ENCODE measurements at places on chromosomes 3 and 15.

DNA sequence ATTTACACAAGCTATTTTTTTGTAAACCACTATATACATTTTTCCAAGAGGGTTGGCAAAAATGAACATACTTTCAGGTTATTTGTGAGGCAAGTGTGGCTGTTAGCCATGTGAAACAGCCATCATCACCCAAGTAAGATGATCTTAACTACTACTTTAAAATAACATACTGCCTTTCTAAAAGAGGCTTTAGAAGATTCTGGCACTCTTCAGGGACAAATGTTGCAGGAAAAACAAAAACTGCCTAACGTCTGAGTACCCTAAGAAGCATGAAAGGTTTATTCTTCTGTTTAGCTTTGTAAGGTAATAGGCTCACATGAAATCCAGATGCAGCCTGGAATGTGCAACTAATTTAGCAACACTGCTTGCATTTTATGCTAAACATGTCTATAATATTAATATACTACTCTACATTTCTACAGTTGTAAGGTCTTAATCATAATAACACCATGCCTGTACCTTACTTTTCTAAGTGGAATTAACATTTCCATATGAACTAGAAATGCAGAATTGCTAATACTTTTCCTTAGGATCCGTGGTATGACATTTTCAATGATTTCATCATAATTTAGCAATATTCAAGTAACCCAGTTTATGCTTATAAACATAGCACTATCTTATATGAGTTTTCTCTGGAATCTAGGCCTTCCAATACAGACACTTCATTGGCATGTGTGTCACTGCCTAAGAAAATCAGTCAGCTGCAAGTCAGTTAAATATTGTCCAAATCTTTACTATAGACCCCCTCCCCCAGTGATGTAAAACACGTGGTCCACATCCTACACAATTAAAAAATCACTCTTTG lies 4.5 kb upstream of the LSAMP start:
- DNase-seq: no peak
- H3K27ac ChIP-seq: no peak overlapping the region
- no peak overlapping the region for H3K4me3 ChIP-seq

DNA sequence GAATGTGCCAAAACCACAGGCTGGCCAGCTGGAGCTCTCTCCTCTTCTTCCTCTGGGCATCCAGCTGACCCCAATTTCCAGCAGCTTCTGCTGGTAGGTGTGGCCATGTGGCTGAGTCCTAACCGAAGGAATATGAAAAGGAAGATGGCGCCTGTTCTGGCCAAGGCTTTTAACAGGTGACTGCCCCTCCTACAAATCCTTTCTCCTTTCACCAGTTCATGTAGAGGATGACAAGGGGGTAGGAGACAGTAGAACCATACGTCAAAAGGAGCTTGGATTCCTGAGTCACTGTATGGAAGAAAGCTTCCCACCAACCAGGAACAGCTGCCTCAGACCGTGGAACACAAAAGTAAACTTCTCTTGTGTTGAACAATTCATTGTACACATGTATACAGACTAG lies 316.7 kb upstream of the IGF1R start:
- DNase-seq: no peak
- H3K36me3 ChIP-seq: no peaks in the 10 kb centered on the region
- no peak overlapping the region for H3K4me3 ChIP-seq
- no peak overlapping the region for H3K27ac ChIP-seq
- H3K27me3 ChIP-seq: no peaks in the 10 kb centered on the region
- H3K4me1 ChIP-seq: no peaks in the 10 kb centered on the region

DNA sequence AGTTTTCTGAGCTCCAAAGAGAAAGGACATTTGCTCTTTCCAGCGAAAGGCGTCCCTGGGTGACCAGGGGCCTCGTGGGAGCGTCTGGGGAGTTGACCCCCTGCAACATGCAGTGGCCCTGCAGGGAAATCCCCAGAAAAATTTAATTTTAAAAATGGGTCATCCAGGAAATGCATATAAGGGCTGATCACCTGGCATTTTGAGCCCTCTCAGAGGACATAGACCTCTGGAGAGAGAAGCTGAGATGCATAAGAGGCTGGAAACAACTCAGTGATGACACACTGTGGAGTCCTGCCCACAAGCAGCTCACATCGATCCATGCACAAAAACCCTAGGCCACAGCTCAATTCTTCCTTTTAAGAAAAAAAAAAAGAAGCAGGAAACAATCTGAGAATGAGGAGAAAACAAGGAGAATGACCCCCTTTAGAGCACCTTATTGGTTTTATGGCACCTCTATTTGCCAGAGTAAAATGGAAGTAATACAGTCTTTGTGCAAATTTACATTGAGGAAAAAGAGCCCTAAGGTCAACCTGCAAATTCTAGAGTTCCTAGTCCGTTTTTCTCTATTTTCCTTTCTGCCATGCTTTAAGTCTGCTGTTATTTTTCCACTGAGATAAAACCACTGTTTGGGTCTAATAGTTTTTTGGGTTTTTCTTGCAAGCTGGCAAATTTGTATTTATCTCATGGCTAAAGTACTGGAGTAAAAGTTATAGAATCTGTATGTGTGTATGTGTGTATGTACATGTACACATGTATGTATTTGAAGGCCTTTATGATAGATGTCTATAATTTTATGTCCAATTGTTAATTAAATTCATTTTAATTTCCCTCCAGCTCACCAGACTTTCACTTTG lies 6.9 kb upstream of the BDH1 start:
- no peak for DNase-seq
- H3K27ac ChIP-seq: no peak overlapping the region
- no peaks in the 10 kb centered on the region for H3K4me1 ChIP-seq
- H3K27me3 ChIP-seq: peaks cover 27% of the 10 kb centered on the region
- no peak overlapping the region for H3K4me3 ChIP-seq

GRCh38 chr3:58064923-58065638 lies 56.9 kb downstream of the FLNB start:
- no peaks in the 10 kb centered on the region for H3K27me3 ChIP-seq
- peaks cover 1% of the 10 kb centered on the region for H3K36me3 ChIP-seq
- no peak for DNase-seq
- peaks cover 39% of the 10 kb centered on the region for H3K4me1 ChIP-seq
- H3K4me3 ChIP-seq: no peak overlapping the region

DNA sequence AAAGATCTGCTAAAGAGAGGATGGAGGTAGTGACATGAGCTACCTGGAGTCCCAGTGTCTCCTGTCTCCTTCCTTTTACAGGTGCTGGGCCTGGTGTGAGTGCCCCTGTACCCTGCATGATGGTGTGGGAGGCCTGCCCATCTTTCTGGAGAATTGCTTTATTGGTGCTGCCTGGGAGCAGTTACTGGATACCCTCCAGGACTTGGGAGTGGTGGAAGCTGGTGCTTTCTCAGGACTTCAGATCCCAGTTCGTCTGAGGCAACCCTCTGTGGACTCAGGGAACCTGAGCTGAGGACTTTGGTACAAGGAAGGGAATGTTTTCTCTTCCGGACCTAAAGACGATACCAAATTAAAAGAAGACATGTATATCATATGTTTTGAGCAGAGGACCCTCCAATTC lies 18.3 kb upstream of the NUDT16 start:
- DNase-seq: no peak
- peaks cover 4% of the 10 kb centered on the region for H3K27me3 ChIP-seq
- H3K36me3 ChIP-seq: no peaks in the 10 kb centered on the region
- H3K4me3 ChIP-seq: no peak overlapping the region
- H3K27ac ChIP-seq: no peak overlapping the region
- no peaks in the 10 kb centered on the region for H3K4me1 ChIP-seq

GRCh38 chr3:173552526-173552925 lies 155.0 kb downstream of the NLGN1 start:
- no peaks in the 10 kb centered on the region for H3K27me3 ChIP-seq
- H3K4me3 ChIP-seq: no peak overlapping the region
- peak; percentile 13 for DNase-seq

DNA sequence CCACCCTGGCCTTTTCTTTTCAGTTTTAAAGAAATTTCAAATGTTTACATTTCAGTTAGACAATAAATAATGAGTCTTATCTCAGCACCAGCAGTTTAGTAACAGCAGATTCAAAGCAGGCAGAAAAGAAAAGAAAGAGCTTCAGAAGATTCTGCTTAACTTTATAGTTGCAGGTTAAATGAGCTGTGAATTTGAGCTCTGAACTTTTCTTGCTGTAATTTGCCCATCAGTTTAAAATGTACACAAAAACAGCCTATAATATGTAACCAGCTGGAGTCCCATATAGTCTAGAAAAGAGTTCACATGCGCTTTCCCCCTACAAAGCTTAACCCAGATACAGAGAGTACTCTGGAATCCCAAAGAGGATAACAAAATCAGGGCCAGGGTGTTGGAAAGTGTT lies 59.7 kb upstream of the SIAH2 start:
- DNase-seq: no peak
- no peak overlapping the region for H3K4me3 ChIP-seq
- H3K36me3 ChIP-seq: no peaks in the 10 kb centered on the region
- no peaks in the 10 kb centered on the region for H3K4me1 ChIP-seq
- peaks cover 14% of the 10 kb centered on the region for H3K27me3 ChIP-seq

DNA sequence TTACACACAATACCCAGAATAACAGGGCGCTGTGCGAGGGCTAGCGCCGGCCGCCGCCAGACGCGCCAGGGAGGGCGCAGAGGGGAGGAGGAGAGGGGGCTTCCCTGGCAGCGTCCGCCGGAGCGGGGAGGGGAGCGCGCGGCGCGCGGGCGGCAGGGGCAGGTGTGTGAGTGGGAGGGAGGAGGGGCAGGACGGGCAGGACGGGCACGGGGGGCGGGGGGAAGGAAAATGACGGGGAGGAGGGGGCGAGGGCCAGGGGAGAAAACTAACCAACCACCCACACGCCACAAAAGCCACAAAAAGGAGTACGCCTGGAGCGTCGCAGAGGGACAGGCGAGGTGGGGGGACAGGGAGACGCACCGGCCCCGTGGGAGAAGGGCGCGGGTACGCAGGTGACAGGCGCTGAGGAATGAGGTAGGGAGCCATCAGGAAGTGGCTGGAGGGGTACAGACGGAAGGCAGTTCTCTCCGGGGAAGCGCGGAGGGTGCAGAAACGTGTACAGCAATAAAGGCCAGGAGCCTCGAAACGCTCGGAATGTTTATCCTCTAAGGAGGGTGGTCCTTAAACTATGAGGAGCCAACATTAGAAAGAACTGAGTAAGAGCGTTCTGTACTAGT lies 610 bp upstream of the SATB1 start:
- peak overlapping the region; percentile 84 for H3K4me3 ChIP-seq
- peaks cover 9% of the 10 kb centered on the region for H3K27me3 ChIP-seq
- no peaks in the 10 kb centered on the region for H3K4me1 ChIP-seq
- DNase-seq: no peak

- H3K4me3 ChIP-seq: no peak overlapping the region
- H3K36me3 ChIP-seq: peaks cover 14% of the 10 kb centered on the region
- peak; percentile 44 for DNase-seq
- H3K27me3 ChIP-seq: peaks cover 7% of the 10 kb centered on the region
- H3K27ac ChIP-seq: peak overlapping the region; percentile 6
Measured at GRCh38 chr3:50157827-50158529, 2.9 kb downstream of the SEMA3F start.

DNA sequence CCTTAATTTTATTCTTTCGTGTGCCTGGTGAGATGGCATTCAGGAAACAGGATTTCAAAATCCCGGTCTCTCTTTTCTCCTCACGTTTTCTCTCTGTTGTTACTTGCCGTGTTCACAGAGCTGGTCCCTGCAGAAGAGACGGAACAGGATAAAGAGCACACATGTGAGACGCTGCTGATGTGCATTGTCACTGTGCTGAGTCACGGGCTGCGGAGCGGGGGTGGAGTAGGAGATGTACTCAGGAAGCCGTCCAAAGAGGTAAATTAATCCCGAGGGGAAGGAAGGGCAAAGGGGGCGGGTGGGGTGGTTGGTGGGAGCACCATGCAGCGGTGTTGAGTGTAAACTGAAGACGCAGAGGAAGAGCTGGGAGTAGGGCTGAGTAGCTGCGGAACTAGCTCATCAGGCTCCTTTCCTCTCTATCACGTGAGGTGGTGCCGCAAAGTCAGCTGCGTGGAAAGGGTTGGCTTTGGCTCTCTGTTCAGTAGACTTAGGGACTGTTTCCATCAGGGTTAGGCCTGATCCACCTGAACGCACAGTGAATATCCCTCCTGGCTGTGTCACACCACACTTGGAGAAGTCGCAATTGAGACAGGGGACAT lies 164.8 kb upstream of the BHLHE40 start:
- H3K4me1 ChIP-seq: no peaks in the 10 kb centered on the region
- H3K36me3 ChIP-seq: peaks cover 6% of the 10 kb centered on the region
- peaks cover 2% of the 10 kb centered on the region for H3K27me3 ChIP-seq
- DNase-seq: no peak
- H3K4me3 ChIP-seq: no peak overlapping the region

GRCh38 chr3:98003306-98003969 lies 31.2 kb upstream of the RIOX2 start:
- DNase-seq: no peak
- H3K4me1 ChIP-seq: no peaks in the 10 kb centered on the region
- H3K27ac ChIP-seq: no peak overlapping the region
- no peaks in the 10 kb centered on the region for H3K36me3 ChIP-seq

GRCh38 chr3:5312290-5312689 lies 124.8 kb downstream of the EDEM1 start:
- no peaks in the 10 kb centered on the region for H3K27me3 ChIP-seq
- H3K36me3 ChIP-seq: no peaks in the 10 kb centered on the region
- H3K4me3 ChIP-seq: no peak overlapping the region
- H3K4me1 ChIP-seq: no peaks in the 10 kb centered on the region
- no peak for DNase-seq

DNA sequence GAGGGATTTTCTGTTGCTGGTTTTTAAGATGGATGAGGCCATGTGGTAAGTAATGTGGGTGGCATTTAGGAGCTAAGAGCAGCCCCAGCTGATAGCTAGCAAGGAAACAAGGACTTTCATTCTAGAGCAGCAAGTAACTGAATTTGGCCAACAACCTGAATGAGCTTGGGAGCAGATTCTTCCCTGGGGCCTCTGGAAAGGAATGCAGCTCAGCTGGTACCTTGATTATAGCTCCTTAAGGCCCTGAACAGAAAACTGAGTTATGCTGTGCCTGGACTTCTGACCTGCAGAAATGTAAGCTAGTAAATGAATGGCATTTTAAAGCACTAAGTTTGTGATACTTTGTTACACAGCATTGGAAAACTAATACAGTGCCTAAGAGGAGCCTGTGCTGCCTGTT lies 565.5 kb downstream of the PDCD6IP start:
- no peak overlapping the region for H3K27ac ChIP-seq
- H3K4me3 ChIP-seq: no peak overlapping the region
- no peak for DNase-seq

Measured in IMR-90 (cell line).